ENCODE measurements at places on chromosomes 2 and 18. TPM values are rescaled to one million over a fixed set of nuclear protein-coding genes. Genes with fewer than 3 reads are reported as not detected.

DSG4 gene
- not detected for polyA plus RNA-seq

GALNT5 gene
- 0.06 TPM for polyA plus RNA-seq

PARD6G gene
- polyA plus RNA-seq = 2.9 TPM

PGAP1 gene
- polyA plus RNA-seq = 0.99 TPM

GRCh38 chr2:10089565-10090190 lies 9.5 kb upstream of the CYS1 start:
- DNase-seq = no peak

DNA sequence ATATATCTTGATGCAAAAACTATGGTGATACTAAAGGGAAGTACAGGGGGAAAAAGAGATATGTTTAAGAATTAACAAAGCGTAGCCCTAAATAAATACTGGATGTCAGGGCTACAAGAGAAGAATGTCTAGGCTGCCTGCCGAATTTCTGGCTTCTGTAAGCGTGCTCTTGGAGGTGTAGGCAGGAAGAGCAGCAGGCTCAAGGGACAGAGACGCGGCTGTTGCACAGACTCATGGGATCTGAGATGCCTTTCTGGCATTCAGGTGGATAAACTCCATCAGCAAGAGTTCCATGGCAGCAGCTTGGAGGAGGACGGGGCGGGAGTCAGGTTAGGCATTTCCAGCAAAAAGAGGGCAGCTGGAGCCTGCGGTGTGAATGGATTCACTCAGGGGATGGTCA lies 123.2 kb upstream of the TWIST2 start:
- DNase-seq = no peak

DNA sequence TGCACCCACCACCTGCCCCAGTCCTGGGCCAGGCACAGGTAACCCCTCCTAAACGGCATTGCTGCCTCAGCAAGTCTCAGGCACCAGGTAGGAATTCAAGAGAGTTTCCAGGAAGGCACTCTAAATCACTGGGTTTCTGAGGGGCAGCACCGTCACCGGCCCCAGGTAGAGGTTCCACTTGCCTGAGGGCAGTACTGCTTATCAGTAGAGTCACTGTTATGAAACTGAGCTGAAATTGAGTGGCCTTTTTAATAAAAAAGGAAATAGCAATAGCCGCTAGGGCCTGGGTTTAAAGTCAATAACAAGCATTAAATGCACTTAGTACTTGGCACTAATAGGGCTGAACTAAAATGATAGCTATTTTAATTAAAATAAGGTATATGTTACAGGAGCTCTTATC lies 653.7 kb downstream of the METTL4 start:
- DNase-seq = no peak

DNA sequence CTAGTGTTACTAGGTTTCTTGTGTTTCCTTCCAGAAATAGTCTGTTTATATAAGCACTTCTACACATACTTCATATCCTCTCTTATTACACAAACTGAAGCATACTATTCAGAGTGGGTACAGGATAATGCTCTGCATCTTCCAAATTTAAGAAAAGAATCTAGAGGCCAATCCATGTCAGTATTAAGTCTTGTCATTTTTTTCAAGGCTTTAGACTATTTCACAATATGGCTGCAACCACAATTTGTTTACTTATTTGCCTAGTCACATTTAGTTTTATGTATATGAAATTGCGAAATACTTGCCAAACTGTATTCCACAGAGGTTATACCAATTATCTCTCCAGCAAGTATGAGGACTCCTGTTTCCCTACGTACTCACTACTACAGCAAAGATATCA lies 27.9 kb downstream of the IWS1 start:
- DNase-seq = no peak

GRCh38 chr2:52968043-52968442 lies 799.6 kb upstream of the CHAC2 start:
- no peak for DNase-seq

Data from heart right ventricle (tissue), 16 donors.